NCI-H1694 treated with DMSO at 0.1 percent for 48 hours (cell line): ENCODE measurements at places on chromosomes 11 and 22.
A peak's percentile ranks its signal among the peaks of the same experiment; 100 is the strongest.

DNA sequence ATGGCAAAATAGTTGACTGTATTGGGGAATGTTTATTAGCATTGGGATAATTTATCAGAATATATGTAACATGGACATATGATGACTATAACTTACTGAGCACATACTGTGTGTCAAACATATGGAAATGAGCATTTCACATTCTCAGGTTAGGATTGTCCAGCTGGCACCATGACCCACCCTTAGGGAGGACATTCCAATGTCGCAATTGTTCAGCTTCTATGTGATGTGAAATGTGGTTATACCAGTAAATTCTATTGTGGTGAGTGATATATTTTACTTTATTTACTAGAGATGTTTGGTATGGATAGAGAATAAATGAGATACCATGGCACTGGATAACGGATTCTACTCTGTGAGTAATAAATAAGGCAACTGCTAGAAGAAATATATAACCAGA, 50.4 kb downstream of the OR4A47 start:
- DNase-seq: no peak

DNA sequence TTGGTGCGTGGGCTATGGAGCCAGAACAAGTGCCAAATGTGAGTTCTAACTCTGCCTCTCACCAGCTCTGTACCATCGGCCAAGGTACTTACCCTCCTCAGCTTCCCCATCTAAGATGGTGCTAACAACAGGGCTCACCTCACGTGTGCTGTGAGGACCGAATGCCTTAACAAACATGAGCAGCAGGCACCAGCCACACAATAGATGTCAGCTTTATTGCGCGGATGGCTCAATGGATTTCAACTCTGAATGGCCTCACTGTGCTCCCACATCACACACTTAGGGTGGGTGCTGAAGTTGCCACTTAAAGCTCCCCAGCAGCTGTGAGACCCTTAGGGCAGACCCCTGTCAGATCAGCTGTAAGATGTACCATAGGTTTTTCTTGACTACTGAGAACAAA, 24.1 kb downstream of the RELT start:
- no peak for DNase-seq

DNA sequence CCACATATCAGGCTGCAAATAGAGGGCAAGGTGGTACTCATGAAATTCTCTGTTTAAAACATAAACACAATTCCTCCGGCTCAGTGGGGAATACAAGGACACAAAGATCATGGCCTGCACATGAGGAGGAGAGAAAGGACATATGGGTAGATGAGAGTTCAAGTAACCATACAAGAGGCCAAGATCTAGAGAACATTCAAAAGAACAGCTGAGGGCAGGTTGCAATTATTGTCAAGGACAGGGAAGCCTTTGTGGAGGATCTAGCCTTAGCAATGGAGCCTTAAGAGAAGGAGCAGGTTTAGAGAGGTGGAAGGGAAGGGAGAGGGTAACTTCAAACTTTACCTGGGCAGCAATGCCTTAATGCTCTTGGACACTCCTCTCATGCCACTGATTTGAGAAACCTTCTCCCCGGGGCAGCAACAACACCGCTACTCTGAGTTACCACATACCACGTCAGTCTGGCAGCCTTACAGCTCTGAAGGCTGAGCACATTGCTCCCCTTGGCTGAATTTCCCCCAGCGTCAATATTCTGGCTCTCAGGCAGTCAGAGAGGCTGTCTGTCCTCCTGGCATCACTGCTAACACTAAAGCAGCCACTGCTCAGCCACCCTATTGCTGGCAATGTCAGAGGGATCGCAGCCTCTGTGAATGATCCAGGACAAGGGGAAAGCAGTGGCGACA, 55.5 kb downstream of the CLPB start:
- DNase-seq: no peak

- DNase-seq: no peak
Measured at GRCh38 chr11:69864686-69865661, 45.8 kb upstream of the FGF3 start.

- DNase-seq: no peak
Measured at GRCh38 chr11:109432105-109432504, 10.1 kb downstream of the C11orf87 start.

GRCh38 chr11:70661761-70662501, 263.6 kb downstream of the CTTN start:
- DNase-seq: no peak

- no peak for DNase-seq
Measured at GRCh38 chr11:42770444-42771065, 541.2 kb upstream of the API5 start.

DNA sequence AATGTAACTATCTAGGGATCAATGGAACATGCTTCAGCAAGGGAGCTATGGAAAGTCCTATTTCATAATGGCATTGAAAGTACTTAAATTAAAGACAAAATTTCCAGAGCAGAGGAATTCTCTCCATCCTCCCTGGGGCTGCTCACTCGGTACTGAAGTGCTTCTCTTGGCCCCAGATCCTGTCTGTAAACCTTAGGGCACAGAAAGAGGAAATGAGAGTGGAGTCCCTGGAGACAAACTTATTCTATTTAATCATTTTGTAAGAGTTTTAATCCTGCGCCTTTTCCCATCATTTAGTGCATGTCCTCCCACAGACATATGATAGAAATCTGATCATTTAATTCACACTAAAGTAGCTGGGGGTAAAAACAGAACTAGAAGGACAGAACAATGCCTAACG, 20.9 kb upstream of the PAMR1 start:
- DNase-seq: no peak

- DNase-seq: no peak
Measured at GRCh38 chr11:69292221-69292648, 1.7 kb upstream of the MYEOV start.

GRCh38 chr11:31254415-31254814, 115.1 kb downstream of the DCDC1 start:
- DNase-seq: no peak

GRCh38 chr22:20562607-20563465, 55.4 kb downstream of the MED15 start:
- DNase-seq: no peak

DNA sequence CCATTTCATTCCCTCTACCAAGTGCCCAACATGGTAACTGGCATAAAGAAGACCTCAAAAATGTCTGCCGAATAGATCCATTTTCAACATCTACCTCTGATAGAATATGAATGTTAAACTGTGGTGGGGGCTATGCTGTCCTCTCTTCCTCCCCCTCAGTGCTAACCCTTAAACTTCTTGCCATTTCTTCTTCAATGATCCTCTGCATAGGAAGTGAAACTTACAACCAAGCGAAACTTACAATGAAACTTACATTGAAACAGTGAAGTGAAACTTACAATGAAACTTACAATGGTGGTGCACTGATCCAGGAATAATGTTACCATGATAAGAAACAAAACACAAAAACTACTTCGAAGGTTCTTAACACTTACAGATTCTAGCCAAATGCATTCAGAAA, 4.7 kb downstream of the RTCB start:
- no peak for DNase-seq

GRCh38 chr11:62876712-62877111, 4.0 kb upstream of the SLC3A2 start:
- DNase-seq: no peak

DNA sequence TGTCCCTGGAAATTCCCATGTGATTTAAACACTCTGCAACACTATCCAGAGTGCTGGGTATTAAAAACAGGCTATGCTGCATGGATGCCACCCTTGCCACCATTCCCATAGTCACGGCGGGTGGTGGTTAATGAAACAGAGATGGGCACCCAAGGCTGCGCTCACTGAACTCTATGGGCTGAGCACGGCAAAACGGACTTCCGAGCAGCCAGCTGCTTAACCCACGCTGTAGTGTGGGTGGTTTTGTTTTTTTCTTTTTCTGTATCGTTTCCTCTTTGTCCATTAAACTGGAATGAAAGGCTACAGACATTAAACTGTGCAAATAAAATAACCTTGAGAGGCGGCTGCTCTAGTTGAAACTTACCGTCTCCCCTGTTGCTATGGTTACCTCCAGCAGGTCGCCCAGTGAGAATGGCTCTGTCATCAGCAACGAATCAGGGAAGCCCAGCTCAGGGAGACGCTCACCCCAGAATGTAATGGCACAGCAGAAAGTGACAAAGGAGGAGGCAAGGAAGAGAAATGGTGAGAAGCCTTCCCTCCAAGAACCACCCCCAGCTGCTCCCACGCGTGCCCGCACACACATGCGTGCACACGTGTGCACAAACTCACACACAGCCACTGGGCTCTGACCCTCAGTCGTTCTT, 102.1 kb downstream of the C11orf91 start:
- DNase-seq: no peak

DNA sequence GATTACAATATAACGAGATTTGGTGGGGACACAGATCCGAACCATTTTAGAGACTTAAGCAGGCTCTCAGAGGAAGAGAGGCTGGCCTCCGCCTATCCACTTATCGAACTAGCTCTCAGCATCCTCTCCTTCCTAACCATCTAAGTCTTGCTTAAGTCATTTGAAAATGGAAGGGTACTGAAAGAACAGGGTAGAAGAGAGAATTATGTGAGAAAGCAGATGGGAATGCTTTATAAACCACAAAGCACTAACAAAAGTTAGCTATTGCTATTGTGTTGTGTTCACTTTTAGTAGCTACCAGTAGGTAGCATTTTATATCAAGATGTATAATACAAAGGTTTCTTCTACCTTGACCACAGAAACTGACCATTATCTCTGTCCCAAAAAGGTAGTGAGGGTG, 153.4 kb upstream of the CADM1 start:
- no peak for DNase-seq

DNA sequence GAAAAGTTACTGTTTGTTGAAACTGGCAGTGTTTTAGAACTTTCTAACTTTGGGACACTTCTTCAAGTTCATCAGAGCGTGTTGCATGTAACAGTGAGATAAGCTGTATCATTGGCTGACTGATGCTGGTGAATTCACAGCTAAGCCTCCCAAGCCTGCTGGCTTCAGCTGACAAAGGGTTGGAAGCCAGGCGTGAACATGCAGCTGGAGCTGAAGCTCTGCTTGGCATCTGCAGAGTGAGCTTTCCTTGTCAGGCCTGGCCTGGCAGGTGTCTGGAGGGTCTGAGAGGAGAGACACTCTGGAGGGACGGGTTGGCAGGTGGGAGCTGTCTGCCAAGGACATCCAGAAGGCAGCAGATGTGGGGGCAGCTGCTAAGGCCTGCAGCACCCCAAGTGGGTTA, 1.5 kb downstream of the AMPD3 start:
- peak; percentile 30 for DNase-seq

DNA sequence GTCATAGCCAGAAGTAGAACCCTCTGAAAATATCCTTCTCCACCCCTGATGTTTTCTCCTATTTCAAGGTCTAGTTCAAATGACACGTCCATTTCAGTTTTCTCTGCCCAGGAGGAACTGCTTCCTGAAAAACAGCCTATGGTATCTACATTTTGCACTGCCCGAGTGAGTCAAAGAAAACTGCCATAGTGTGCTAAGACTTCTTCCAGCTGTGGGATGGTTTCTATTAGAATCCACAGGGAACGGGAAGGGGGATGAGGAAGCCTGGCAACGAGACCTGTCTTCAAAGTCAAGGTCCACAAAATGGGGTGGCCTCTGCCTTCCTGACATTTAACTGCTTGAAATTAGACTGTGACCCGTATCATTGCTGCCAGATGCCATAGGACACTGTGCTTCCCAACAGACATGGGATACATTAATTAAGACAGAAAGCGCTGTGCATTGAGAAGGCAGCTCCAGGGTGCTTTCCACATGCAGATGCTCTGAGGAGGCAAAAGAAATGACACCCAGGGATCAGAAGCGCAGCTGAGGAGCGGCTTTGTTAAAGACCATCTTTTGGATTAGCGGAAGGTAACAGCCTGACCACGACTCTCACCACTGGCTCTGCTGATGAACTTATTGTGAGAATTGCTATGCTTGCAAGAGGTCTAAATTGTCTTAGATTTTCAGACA, 39.4 kb upstream of the NUP50 start:
- no peak for DNase-seq

DNA sequence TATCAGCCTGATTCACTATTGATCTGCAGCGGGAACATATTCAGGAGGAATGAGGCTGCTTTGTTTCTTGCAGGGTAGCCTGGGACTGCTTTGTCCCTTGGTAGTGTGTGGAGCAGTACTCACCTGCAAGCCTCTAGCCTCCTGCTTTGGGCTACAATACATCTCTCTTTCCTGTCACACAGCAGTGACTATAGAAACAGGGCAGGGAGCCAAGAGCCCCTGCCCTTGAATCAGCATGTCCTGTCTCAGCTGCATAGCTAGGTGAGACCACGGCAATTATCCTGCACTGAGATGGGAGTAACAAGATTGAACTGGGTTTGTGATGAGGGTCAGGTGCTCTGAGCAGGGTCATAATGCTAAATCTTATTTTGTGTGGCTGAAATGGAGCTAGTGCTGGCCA, 191.9 kb downstream of the NELL1 start:
- no peak for DNase-seq

- no peak for DNase-seq
Measured at GRCh38 chr22:33163815-33164214, 105.6 kb upstream of the SYN3 start.

- DNase-seq: peak; percentile 63
Measured at GRCh38 chr11:45843158-45843924, 3.9 kb upstream of the CRY2 start.

- no peak for DNase-seq
Measured at GRCh38 chr11:109730669-109731068, 308.7 kb downstream of the C11orf87 start.

DNA sequence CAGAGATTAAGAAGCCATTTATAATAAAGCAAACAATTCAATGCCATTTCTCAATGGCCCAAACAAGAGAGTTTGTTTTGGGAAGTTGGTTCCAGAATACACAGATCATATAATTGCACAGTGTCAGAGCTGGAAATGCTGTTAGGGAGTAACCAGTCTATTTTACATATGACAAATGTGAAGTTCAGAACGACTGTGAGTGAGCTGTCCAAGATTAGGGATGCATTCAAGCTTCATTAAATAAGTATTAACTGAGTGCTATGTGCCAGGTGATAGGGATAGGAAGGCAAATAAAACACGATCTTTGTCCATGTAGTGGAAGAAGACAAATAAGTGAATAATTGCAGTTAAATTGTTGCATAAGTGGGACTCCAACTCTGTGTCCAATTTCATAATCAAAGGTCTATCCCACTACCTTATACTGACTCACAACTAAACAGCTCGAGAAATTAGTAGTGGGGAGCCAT, 33.1 kb upstream of the PICALM start:
- DNase-seq: no peak

DNA sequence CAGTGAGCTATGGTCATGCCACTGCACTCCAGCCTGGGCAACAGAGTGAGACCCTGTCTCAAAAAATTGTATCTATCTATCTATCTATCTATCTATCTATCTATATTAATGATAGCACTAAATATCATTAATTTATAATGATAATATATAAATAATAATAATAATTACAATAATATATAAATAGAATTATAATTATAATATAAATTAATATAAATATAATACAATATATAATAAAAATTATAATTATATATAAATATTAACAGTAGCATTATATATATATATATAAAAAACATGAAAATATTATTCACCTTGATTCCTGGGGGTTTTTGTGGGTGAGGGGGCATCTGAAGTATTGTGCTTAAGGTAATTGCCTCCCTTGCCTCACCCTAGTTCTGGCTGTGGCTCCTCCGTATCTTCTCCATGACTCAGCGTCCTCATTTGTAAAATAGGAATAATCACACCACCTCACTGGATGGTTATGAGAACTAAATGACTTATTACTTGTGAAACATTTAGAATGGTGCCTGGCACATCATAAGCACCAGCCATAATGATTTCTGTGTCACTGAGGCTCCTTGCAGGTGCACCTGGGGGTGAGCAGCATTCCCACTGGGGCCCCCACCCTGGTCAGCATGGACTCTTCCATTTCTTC, 18.8 kb downstream of the RASD2 start:
- DNase-seq: no peak

GRCh38 chr22:44676441-44677352, 25.3 kb upstream of the PRR5 start:
- DNase-seq: no peak
